ENCODE measurements at places on chromosomes 13 and 19.

- DNase-seq = no peak
Measured at GRCh38 chr13:26323764-26324163, 69.8 kb downstream of the CDK8 start.

- DNase-seq = no peak
Measured at GRCh38 chr13:68261105-68261504, 1031.0 kb upstream of the PCDH9 start.

DNA sequence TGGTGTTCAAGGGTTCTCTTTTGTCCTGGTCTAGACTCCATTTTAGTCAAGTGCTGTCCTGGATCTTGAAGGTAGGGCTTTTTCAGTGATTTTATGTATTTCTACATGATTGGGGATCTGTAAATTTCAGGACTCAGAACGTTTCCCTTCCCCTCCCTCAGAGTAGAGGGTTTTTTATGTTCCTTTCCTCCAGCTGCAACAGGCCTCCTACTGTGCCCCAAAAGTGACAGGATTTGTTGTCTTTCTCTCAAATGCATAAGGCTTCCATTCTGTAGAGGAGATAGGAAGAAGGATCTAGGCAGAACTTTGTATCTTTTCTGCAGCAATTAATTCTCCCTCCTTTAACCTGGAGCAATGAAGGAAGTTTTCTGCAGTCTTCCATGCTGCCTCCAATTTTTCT, 251.3 kb downstream of the MAB21L1 start:
- DNase-seq = no peak

DNA sequence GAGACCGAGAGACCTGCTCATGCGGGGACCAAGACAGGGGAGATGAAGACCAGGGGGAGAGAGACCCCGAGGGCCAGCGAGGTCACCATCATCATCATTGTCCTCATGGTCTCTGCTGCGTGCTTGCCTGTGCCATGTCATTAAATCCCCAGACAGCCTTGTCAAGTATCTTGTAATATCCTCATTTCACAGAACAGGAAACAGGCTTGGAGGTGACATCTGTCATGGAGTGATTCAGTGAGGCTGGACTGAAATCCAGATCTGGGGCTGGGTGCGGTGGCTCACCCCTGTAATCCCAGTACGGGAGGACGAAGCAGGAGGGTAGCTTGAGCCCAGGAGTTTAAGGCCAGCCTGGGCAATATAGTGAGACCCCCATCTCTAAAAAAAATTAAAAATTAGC, 5.9 kb upstream of the NANOS2 start:
- no peak for DNase-seq

DNA sequence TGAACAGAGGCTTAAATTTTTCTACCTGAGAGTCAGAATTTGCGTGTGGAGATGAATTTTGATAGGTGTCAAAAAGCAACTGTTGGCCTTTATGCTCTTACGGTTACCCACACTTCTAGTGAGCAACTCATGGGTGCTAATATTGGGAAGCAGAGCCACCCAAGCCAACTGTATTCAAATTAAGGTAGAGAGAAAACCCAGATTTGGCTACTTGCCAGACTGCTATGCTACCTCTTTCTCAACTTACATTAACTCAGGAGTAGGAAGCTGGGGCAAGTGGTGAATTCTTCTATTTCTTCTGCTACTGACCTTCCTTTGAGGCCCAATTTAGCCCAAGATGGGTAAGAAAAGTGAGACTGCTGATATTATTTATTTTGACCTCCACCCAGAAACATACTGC, 83.9 kb downstream of the OLFM4 start:
- DNase-seq = no peak

DNA sequence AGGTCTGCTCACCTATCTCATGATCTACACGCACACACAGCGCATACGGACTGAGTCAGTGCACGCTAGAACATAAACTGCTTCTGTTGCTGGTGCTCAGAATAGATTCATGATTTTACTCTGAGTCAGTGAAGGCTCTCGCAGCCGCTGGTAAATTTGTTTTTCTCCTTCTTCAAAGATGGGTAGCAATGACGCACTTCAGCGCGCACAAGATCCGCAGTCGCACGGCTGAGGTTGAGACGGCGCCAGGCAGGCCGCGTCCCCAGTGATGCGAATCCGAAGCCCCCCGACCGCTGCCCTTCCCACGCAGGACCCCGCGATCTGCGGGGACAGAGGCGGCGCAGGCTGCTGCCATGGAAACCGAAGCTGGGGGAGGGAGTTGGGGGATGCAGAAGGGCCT, 103.7 kb upstream of the USP29 start:
- no peak for DNase-seq

All from D721Med (cell line).